PC-9 (cell line): ENCODE measurements at places on chromosomes 2 and 18. TPM values are rescaled to one million over a fixed set of nuclear protein-coding genes. Genes with fewer than 3 reads are reported as not detected.

DNA sequence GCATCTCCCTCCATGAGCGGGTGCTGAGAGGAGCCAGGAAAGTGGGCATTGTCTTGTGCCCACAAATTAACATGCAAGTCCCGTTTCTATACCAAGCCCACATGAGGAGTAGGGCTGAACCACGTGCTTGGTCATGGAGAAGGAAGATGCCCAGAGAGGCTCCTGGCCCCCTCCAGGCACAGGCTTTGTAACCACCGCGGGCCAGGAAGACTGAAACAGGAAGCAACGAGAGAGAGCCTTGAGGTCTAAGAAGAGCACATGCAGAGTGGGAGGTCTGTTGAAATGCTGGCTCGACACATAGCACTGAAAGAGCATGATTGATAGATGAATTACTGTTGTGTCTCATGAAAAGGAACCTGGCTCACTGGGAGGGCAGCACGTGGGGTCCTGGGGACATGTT lies 36.3 kb downstream of the VWA3B start:
- no peak for DNase-seq

GRCh38 chr2:179275253-179276012 lies 10.8 kb upstream of the SESTD1 start:
- no peak for DNase-seq

DNA sequence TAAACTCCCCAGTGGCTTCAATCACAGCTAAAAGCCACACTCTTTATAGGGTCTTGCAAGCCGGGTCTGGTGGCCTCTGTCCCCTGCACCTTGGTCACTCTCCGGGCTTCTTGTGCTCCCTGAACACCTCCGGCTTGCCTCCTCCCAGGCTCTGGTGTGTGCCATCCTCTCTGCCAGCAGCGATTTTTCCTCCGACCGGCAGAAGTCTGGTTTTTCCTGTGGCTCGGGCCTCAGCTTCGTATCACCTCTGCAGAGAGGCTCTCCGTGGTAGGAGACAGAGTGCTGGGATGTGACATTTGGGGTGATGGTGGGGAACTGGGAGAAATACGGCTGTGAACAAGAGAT lies 58.8 kb upstream of the HPCAL1 start:
- DNase-seq = no peak

Gene POTEC
- not detected in 2 replicates for total RNA-seq
